ENCODE measurements at places on chromosomes 5 and 9. TPM values are rescaled to one million over a fixed set of nuclear protein-coding genes. Genes with fewer than 3 reads are reported as not detected.

- DNase-seq: no peak
These were observed 40.4 kb downstream of the PPIC start for GRCh38 chr5:122996091-122996490.

DNA sequence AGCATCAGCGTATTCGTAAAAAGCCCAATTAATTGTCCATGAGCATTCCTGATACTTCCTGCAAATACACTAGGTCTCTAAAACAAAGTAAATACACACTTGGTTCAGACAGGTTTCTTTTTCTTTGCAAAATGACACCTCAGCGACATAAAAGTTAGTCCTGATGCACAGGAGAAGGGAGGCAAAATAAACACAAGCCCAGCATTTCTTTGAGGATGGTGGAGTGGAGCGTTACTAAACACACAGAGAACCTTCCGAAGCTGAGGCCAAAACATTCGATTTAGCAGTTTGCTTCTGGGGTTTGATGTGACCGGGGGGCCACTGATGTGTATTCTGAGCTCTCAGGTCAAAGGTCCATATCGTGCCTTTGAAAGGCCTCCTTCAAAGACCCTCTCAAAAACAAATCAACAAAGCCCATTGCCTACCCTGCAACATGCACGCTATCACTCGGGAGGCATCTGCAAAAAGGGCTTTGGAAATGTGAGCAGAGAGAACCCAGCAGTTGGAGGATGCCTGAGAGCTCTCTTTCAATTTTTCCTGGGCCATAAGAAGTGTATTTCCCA is 268.4 kb upstream of the PANK3 start:
- no peak for DNase-seq

- DNase-seq: no peak
These were observed 65.9 kb downstream of the GABBR2 start for GRCh38 chr9:98642661-98643312.

GRCh38 chr9:124733964-124734740 is 37.0 kb downstream of the NR6A1 start:
- DNase-seq: no peak

DNA sequence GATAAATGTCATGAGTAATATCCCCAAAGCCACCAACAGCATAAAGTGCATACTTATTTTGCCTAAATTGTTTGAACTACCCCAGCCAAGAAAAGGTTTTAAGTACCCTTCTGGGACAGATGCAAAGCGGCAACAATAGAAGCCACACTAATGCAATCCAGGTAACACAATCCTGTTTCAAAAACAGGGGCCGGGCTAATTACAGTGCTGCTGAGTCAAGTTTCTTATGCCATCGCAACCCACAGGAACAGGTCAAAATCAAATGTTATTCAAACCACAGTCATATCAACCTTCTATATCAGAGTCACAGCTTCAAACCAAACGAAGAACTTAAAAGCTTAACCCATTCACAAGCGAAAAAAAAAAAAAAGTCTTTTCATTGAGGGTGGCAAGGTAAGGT is 28.3 kb downstream of the EBF1 start:
- no peak for DNase-seq

DNA sequence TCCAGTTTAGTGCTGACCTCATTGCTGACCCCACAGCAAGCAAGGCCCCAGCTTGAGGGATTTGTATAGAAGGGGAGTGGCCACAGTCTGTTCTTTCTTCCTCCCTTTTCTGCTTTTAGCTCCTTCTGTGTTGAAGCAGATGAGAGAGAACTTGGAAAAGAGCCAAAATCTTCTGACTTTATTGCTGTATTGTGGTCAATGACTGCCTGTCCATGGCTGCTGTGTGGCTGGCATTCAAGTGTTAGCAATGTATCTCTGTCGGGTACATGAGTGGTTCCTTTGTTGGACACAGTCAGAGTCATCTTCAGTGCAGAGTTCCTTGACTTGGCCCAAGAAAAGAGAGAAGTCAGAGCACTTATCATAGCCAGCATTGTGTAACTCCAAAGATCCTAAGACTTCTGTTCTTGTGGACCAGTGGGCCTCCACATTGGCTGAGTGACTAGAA is 154.1 kb downstream of the LRRC70 start:
- DNase-seq: no peak

GRCh38 chr9:114006155-114006550 is 71.9 kb downstream of the AMBP start:
- no peak for DNase-seq

- DNase-seq: no peak
These were observed 44.1 kb downstream of the SNX18 start for GRCh38 chr5:54561651-54562050.

DNA sequence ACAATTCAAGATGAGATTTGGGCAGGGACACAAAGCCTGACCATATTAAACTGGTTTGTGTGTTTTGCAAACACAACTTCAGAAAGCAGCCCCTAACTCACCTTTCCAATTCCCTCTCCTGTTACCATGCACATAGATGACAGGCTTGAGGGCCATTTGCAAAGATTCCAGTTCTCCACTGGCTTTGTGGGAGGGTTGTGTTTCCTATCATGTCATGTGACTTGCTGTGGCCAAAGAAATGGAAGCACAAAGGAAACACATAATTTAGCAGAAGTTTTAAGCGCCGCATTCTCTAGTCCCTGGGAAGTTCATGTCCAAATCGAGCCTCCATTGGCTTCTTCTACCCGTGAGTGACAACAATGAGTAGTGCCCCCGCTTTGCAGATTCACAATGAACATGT is 57.9 kb upstream of the CDH6 start:
- no peak for DNase-seq

- DNase-seq: no peak
These were observed 4.2 kb upstream of the CA9 start for GRCh38 chr9:35669331-35670145.

- DNase-seq: peak; percentile 81
These were observed 220.3 kb downstream of the NR3C1 start for GRCh38 chr5:143182901-143183820.

- no peak for DNase-seq
These were observed 135.8 kb downstream of the TRIM36 start for GRCh38 chr5:115033861-115034260.

The SPINK6 gene
- not detected for total RNA-seq

The C9orf43 gene
- 1.1 TPM for total RNA-seq

The PCDHGB4 gene
- total RNA-seq: not detected

The IL31RA gene
- total RNA-seq: 3.6 TPM

The COL15A1 gene
- 0.19 TPM for total RNA-seq

The TXNDC8 gene
- total RNA-seq: not detected

Measured in activated T-cell treated with anti-CD3 and anti-CD28 coated beads, Interleukin-2, amount 50 U/mL, for 72 hours (primary cell).